ENCODE measurements at places on chromosomes 5 and 9. TPM values are rescaled to one million over a fixed set of nuclear protein-coding genes. Genes with fewer than 3 reads are reported as not detected.
A peak's percentile ranks its signal among the peaks of the same experiment; 100 is the strongest.

GRCh38 chr5:74468421-74468820 lies 172.1 kb downstream of the ENC1 start:
- DNase-seq, result no peak

GRCh38 chr5:137254119-137255090 lies 244.7 kb downstream of the SPOCK1 start:
- DNase-seq, result no peak

The ANKRD31 gene
- 0.13 TPM for total RNA-seq

- no peak for DNase-seq
Measured at GRCh38 chr5:133083901-133084300, 32.1 kb downstream of the HSPA4 start.

DNA sequence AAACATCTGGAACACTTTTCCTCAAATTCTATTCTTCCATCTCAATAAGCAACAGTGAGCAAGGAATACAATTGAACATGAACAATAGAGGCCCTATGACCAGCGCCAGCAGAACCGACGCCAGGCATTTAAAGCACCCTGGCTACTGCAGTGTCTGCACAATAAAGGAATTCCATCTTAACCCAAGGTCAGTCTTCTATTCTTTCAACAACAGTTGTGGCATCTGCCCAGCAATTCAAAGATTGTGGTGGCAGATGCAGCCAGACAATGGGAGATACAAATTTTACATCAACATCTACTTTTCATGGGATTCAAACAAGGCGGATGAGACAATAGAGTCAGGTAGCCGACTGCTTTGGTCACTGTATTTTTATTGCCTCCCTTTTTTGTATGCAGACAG lies 65.9 kb downstream of the ELL2 start:
- DNase-seq, result no peak

GRCh38 chr9:100914266-100914665 lies 114.3 kb upstream of the PLPPR1 start:
- no peak for DNase-seq

GRCh38 chr9:104374711-104375110 lies 129.4 kb upstream of the OR13F1 start:
- DNase-seq, result no peak

- DNase-seq, result no peak
Measured at GRCh38 chr9:24572406-24572805, 26.7 kb upstream of the IZUMO3 start.

DNA sequence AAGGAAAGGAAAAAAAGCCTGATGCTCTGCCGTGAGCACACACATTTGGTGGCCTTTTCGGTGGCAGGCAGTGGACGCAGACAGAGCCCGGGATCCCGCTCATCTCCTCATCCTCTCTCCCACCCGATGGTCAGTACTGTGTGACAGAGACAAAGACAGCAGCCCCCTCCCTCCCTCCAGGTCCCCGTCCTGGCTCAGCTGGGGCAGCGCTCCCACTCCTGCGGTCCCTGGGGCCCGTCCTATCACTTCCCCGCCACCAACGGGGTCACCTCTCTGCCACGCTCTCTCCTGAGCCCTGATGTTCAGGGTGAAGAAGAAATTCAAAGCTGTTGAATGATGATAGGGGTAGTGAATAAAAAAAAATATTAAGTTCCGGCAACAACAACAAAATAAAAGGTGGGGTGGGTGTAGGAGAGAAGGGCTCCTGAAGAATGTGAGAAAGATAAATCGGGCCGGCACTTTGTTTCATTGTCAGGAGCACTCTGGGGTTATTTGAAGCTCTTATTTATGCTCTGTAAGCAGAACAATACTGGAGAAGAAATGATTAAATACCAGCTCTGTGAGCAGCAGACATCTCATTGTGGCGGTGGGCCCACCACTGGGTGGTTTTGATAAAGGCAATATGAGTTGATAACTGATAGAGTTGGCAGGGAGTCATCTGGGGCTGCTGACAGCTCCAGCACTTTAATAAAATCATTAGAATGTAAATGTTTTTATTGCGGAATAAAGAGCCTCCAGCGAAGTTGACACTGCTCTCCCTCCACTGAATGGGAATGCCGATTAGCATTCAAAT lies 417.7 kb downstream of the IRX1 start:
- no peak for DNase-seq

DNA sequence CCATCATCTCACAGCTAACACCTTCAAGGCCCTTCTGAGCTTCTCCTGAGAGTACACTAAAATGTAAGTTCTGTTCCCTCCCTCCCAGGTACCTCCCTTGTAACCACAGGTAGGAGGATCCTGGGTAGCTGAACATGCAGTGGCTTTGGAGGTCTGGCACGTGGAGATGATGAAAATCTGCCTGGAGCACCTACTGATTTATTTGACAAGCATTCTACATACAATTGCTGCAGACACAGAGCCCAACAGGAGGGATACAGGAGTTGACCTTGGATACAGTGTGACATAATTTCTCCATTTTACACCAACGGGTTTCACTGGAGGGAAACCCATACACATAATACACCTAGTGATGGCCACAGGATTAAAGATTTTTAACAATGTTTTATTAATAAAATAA lies 478.7 kb downstream of the SEMA5A start:
- no peak for DNase-seq

DNA sequence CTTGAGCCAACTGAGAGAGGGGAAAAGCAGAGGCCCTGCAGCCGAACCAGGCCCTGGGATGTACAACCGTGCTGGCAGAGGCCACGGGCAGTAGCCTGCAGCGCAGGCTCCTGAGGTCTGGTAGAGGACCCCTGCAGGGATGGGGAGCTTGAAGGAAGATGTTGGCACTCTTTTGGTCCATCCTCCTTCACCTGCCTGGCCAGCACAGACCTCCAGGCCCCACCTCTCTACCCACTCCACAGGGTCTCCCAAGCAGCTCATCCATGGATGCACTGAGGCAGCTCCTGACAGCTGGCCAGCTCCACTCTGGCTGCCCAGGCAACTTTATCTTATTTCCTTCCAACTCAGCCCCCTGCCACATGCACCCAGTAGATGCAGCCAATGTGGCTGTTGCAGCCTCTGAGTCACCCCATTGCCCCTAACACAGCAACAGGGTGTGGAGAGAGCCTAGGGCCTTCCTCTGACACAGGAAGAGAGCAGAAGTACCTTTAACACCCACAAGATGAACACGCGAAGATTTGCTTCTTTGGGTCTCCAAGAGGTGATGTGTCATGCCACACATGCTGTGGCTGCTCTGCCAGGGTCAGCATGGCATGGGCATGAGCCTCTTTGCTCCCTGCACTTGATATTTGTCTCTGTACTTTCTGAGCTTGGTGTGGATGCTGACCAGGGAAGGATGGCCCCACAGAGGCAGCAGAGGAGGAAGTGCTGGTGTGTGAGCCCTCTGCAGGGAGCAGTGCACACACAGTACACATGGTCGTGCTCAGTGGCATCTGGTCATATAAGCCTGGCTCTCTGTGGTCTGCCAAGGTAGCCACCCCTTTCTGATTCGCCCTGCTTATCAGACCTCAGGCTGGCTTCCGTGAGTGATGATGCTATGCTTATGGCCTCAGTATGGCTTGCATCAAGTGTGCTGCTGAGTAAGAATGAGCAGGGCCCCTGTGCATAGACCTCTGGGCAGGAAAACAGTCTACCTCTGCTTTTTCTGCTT lies 117.2 kb downstream of the NRG2 start:
- no peak for DNase-seq

- no peak for DNase-seq
Measured at GRCh38 chr9:132451276-132451675, 41.3 kb downstream of the CFAP77 start.

GRCh38 chr5:170080217-170080616 lies 25.5 kb upstream of the FOXI1 start:
- peak; percentile 31 for DNase-seq

The HTR1A gene
- not detected for total RNA-seq

The FST gene
- 1.9 TPM for total RNA-seq

The PCDHGB4 gene
- total RNA-seq, result 12.5 TPM

- no peak for DNase-seq
Measured at GRCh38 chr5:14582797-14583137, 1.2 kb downstream of the OTULINL start.

DNA sequence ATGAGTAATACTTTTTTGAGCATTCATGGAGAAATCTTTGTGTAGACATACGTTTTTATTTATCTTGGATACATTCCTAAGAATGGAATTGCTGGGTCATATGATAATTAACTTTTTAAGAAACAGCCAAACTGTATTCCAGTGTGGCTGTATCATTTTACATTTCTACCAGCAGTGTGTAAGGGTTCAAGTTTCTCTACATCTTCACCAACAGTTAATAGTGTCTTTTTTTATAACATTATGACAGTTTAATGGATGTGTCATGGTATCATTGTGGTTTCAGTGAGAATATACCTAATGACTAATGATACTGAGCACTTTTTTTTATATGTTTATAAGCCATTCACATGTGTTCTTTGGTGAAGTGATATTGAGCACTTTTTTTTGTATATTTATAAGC lies 52.4 kb downstream of the NIPBL start:
- DNase-seq, result no peak

The NACC2 gene
- total RNA-seq, result 57.8 TPM

GRCh38 chr9:69443178-69443577 lies 118.2 kb downstream of the ENTREP1 start:
- no peak for DNase-seq

The PITX1 gene
- 0.83 TPM for total RNA-seq

DNA sequence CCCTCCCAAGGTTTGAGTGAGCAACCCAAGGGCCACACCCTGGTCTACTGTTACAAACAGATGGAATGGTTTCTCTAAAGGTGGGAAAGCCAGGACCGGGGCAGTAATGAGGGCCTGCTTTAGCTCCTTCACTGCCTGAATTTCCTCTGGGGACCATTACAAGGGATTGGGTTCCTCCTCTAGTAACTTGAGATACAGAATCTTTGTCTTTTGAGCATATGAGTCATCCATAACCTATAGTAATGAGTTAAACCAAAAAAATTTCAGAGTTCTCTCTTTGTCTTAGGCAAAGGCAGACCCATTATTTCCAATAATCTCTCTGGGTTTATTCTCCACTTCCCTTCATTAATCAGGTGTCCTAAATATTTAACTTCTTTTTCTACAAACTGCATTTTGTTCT lies 618.8 kb downstream of the HINT1 start:
- no peak for DNase-seq

The TMC1 gene
- 0.27 TPM for total RNA-seq

The ENDOG gene
- 47.1 TPM for total RNA-seq

GRCh38 chr5:17269201-17269600 lies 51.8 kb downstream of the BASP1 start:
- no peak for DNase-seq

- DNase-seq, result no peak
Measured at GRCh38 chr9:110940951-110941557, 97.2 kb downstream of the LPAR1 start.

The CARD9 gene
- total RNA-seq, result 0.70 TPM

GRCh38 chr5:36607114-36607571 lies 737 bp downstream of the SLC1A3 start:
- DNase-seq, result no peak

The IL9 gene
- not detected for total RNA-seq

- no peak for DNase-seq
Measured at GRCh38 chr9:18849270-18849669, 183.7 kb downstream of the SAXO1 start.

GRCh38 chr9:36903541-36904435 lies 130.3 kb downstream of the PAX5 start:
- DNase-seq, result no peak

GRCh38 chr5:33611877-33612276 lies 171.1 kb downstream of the TARS1 start:
- DNase-seq, result no peak

DNA sequence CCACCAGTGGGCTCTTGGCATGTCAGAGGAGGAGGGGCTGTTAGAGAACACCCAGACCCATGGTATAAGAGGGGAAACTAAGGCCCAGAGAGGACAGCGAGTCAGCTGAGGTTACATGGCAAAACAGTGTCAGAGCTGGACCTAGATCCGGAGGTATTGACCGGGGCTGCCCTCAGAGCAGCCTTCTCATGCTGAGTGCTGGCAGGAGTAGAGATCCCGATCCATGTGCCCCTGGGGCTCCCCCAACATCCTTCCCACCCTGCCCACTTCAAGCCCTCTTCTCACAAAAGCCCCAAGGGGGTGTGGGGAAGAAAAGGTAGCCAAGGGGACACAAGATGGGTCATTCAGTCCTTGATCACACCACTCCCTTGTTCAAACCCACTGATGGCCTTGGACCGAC lies 19.9 kb downstream of the CSF1R start:
- no peak for DNase-seq

- DNase-seq, result no peak
Measured at GRCh38 chr9:135726138-135726853, 24.3 kb downstream of the KCNT1 start.

GRCh38 chr9:127187231-127187956 lies 65.0 kb upstream of the ANGPTL2 start:
- no peak for DNase-seq

- DNase-seq, result no peak
Measured at GRCh38 chr5:4252385-4252784, 656.8 kb downstream of the IRX1 start.

The SLC46A2 gene
- 0.16 TPM for total RNA-seq

- DNase-seq, result peak; percentile 27
Measured at GRCh38 chr9:89778100-89779090, 173.6 kb downstream of the GADD45G start.

DNA sequence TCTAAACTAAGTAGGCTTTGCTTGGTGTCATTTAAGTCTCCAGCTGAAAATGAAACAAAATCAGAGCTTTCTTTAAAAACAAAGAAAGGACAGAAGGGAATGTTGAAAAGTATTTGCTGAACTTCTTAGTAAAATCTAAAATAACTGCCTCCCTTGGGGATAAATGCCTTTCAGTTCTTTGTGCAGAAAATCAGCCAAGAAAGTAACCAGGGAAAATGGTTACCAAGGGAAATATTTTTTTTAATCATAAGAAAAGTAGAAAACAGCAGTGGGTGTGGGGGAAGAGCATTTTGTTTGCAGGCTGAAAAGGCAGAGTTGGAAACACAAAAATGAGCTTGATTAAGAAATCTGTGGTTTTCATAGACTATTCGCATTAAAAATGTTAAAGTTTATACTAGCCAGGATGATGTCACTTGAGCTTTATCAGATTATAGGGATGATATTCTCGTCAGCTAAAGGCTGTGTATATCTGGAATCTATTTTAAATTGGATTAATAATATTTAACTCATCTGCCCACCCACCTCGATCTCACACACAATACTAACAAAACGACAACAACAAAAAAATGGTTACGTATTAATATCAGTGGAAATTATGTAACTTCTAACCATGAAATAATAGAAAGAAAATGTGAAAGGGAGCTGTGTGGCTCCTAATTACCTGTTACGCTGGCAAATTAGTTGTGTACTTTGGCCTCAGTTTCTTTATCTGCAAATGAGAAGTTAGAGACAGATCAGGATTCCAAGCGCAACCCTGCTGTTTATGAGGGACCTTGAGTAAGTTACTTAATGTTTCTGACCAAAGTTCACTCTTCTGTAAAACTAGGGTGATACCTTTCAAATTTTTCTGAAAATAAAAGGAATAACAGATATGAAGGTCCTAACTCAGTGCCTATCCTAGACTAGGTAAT lies at the start of gene ECM2:
ECM2 (minus strand) TSS at position 51 of the 911 bp plus-strand sequence. CDS start 13,124 bp downstream, outside the sequence.
- DNase-seq, result no peak

Measured in cardiac septum (tissue), 1 donor.